ENCODE measurements at places on chromosomes 12 and 14.

DNA sequence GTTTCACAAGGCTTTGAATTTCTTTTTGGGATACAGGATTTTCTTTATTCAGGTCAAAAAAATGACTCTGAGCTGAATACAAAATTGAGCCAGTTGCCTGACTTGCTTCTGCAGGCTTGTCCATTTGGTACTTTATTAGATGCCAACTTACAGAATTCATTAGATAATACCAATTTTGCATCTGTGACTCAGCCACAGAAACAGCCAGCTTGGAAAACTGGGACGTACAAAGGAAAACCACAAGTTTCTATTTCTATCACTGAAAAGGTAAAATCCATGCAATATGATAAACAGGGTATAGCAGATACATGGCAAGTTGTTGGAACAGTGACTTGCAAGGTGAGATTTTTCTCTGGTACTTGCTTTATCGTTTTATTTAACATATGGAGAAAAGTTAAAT, 5.8 kb downstream of the AP5M1 start:
- no peak for DNase-seq

- DNase-seq = no peak
Measured at GRCh38 chr12:114192549-114192948, 213.4 kb downstream of the TBX5 start.

- DNase-seq = no peak
Measured at GRCh38 chr14:105143451-105144025, 25.0 kb downstream of the JAG2 start.

GRCh38 chr14:90184571-90185266, 71.6 kb upstream of the PSMC1 start:
- no peak for DNase-seq

- DNase-seq = no peak
Measured at GRCh38 chr12:8855891-8856290, 33.5 kb downstream of the A2ML1 start.

GRCh38 chr12:109900752-109901580, 892 bp downstream of the TCHP start:
- no peak for DNase-seq

DNA sequence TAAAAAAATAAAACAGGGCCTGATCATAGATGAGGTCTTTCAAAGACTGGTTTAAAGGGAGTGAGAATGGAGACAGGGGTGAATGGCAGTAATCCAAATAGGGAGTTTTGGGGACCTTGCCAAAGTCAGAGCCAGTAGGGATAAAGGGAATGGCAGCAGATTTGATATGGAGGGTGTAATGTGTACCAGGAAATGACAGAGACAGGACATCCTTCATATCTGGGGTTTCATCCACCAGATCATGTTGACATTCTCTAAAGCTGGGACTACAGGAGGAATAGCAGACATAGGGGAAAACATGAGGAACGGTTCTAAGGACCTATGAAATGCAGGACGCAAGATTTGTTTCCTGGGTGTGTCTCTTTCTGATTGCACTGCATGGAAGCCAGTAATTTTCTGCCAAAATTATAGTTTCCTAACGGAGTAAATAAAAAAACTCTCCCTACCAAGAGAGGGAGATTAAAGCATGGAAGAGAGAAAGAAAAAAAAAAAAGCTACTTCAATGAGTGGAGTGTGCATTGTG, 169.9 kb downstream of the PRKD1 start:
- no peak for DNase-seq

DNA sequence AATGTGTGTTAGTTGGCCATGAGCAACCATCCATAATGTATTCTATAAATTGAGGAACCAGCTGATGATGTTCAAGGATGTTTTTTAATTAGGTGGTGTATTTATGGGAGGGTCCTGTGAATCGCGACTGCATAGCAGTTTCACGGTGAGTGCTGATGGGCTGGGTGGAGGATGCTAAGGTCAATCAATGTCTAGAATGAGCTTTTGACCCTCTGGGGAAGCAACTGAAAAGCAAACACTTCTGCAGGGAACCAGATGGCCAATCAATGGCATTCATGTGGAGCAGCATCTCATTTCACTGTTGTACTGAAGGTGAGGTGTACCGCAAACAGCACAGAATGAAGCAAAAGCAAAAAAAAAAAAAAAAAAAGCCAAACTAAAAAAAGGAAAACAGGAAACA, 676.1 kb upstream of the TMEM132C start:
- no peak for DNase-seq

GRCh38 chr12:79920421-79921238, 14.3 kb downstream of the PPP1R12A start:
- no peak for DNase-seq

GRCh38 chr14:101498526-101498860, 62.8 kb upstream of the DIO3 start:
- DNase-seq = no peak

DNA sequence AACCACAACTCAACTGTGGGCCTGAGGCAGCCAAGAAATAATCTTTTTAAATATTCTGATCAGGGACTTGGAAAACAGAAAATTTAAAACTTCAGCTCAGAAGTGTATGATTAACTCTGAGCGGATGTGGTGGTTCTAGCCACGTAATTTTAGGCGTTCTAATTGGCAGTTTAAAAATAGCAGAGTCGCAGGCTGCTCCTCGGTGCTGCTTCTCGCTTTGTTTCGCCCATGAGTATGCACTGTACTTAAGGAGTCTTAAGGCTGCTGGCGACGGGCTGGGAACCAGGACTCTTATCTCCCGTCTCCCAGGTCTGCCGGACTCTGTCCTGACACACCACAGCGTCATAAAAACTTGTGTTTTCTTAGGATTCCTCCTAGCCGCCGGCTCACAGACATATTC, 113.4 kb upstream of the PELI2 start:
- no peak for DNase-seq

GRCh38 chr12:3998397-3998796, 125.2 kb upstream of the PARP11 start:
- DNase-seq = no peak

DNA sequence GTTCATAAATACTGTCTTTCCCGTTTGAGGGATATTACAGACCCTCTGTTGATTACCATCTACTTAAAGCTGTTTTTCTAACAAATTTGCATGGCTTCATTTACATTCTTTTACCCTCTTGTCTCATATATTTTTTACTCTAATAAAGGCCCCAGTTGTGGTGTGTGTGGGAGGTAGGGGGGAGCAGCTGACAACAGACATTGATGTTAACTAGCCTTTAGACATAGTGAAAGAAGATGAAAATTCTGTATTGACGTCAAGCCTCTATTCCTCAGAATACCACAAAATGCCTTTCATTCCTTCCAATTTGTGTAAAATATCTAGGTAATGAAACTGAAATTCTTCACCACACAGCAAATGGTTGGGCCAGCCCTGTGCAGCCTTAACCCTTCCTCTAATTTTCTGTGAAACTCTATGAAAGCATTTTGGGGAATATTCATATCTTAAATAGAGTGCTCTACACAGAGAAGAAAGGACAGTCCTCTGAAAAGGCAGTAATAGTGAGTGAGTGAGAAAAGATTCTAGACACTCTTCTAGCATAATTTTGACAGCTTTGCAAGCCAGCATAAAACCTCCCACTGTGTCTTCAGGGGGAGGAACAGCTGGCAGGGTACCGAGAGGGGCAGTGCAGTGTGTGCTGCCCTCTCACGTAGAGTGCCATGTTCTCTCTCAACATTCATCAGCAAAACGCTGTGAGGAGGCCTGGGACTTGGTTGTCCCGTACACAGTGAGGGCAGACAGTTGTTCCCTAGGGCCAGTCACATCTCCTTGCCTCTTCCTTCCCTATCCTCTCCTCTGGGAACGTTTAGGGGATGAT, 20.1 kb upstream of the CERS5 start:
- DNase-seq = no peak

DNA sequence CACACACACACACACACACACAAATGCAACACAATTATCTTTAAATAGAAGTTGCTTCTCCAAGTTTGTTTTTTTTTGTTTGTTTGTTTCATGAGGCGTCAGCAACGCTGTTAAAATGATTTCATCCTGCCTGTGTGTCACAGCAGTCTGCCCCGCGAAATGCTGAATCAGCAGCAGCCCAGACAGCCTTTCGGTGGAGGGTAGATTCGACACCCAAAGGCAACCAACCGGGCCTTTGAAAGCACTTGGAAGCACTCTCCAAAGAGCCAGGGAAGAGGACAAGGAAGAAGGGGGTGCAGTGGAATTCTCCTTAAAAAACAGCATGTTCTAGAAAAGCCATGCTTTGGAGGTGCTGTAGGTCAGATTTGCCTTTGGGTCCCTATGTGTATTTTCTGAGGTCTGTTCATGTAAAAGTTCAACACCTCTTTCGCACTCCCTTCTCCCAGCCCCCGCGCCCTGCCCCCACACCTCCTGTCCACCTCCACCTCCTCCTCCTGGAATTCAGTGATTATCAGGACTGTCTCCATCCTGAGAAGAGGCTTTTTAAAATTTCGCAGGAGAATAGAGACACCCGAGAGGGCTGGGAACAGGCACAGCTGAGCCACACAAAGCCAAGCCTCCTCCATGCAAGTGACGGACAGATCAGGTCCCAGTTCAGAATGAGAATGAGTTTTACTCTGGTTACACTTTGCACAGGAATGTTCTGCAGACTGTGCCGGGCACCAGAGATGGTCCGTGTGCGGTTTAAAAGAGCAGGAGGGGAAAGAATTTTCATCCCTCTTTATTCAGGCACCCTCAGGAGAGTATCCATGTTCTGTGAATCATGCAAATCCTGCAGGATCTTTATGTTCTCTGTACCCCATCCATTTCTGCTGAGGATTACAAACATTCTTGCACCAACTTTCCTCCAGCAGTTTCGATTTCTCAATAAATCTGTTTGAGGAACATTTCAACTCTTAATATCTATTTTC, 177.9 kb downstream of the ETV6 start:
- DNase-seq = no peak

Measured in activated CD4-positive, alpha-beta T cell treated with anti-CD3 and anti-CD28 coated beads for 1 hour (primary cell).